CD4-positive, alpha-beta T cell (primary cell): ENCODE measurements at places on chromosomes 2 and 18.

GRCh38 chr2:239195318-239195871 is 205.4 kb downstream of the HDAC4 start:
- DNase-seq: no peak

DNA sequence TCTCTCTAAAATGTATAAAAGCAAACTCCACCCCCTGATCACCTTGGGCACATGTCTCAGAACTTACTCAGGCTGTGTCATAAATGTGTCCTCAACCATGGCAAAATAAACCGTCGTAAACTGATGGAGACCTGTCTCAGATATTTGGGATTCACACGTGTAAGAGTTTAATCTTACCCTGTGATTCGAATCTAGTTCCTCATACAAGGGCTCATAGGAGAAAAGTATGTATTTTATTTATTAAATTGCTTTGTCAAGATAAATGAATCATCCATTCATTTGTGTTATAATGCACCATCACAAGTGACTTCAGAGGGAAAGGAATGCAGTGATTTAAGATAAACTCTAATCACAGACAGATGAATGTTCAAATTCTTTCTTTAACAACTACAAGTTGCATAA is 712.5 kb upstream of the LRATD1 start:
- no peak for DNase-seq

- no peak for DNase-seq
These were observed 27.5 kb upstream of the SLC66A3 start for GRCh38 chr2:11127761-11128160.

- DNase-seq: no peak
These were observed 38.5 kb upstream of the STPG4 start for GRCh38 chr2:47193607-47194006.

DNA sequence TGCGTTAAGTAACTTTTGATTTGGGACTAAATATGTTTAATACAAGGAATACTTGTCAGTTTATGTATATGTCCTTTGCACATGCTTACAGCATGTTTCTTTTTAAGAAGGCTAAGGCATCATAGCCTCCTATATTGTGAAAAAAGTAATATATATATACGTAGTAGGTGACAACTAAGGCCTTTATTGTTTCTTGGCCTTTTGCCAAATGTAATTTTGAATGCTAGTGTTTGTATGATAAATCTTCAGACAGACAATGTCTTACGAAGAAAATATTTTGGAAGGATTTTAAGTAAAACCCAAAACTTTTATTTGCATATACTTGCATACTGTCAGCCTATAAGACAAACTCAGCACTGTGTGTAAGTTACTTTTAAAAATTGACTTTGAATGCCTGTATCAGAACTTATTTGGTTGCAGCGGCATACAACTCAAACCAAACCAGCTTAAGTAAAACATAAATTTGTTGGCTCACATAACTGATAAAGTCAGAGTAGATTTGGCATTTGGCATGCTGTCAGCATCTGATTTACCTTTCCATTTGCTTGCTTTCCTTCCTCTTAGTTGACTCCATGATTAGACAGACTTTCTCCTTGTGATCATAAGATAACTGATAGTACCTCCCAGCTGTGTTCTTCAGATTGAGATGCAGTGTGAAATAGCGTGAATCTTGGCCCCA is 24.4 kb downstream of the UBE2E3 start:
- no peak for DNase-seq

- DNase-seq: no peak
These were observed 476 bp downstream of the VSNL1 start for GRCh38 chr2:17540813-17541530.
